Diencephalon (tissue), 1 donor: ENCODE measurements at places on chromosomes 11 and 22. TPM values are rescaled to one million over a fixed set of nuclear protein-coding genes. Genes with fewer than 3 reads are reported as not detected.

BARX2 gene
- 0.23 TPM for total RNA-seq

PVALB gene
- total RNA-seq = 1.2 TPM

C11orf86 gene
- not detected for total RNA-seq

LIF gene
- not detected for total RNA-seq

CAT gene
- total RNA-seq = 74.3 TPM

C11orf97 gene
- 2.5 TPM for total RNA-seq

MPEG1 gene
- total RNA-seq = 3.0 TPM

EFCAB6 gene
- total RNA-seq = 12.0 TPM

MPZL2 gene
- total RNA-seq = 1.2 TPM

FOLR1 gene
- 9.2 TPM for total RNA-seq

SLC29A2 gene
- total RNA-seq = 2.1 TPM

NCAPH2 gene
- total RNA-seq = 44.5 TPM

MYOD1 gene
- total RNA-seq = not detected

CABP7 gene
- 2.5 TPM for total RNA-seq

MAPK11 gene
- 13.4 TPM for total RNA-seq

OR5A2 gene
- not detected for total RNA-seq

OR10AG1 gene
- not detected for total RNA-seq
